ENCODE measurements at places on chromosomes 2 and 18.

DNA sequence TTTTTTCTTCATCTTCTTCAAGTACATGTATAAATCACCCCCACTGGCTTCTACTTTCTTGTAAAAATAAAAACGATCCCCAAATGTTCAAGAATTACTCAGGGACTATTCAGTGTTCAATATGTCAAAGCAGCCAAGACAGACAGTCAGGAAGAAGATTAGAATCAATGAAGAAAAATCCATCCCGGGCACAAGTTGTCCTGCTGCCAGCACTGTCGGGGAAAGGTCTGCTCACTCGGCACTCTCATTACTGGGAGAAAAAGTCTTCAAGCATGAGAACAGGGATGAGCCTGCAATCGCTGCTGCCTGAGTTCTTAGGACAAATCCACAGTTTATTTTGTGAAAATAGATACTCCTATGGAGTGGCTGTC lies 482.8 kb upstream of the KLHL29 start:
- no peak for DNase-seq

- DNase-seq, result no peak
Observed at GRCh38 chr18:41558715-41559114, 396.3 kb upstream of the PIK3C3 start.

DNA sequence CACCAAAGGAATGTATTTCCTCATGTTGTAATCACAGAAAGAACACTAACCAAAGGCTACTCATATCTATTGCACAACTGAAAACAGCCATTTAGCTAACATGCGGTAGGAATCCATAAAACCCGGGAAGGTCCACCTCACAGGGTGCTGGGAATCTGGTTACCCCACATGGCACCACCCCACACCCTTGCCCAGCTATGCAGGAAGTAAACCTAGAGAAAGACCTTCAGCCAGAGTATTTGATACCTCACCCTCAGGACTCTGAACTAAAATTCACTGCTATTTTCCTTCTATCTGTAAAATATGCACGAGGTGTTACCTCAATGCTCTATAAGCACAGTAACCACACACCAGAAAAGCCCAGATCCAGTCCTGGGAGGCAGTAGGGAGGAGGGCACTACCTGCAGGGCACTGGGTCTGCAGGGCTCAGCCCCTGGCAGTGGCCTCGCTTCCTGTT lies 45.8 kb downstream of the PTPN2 start:
- DNase-seq, result peak; percentile 30

DNA sequence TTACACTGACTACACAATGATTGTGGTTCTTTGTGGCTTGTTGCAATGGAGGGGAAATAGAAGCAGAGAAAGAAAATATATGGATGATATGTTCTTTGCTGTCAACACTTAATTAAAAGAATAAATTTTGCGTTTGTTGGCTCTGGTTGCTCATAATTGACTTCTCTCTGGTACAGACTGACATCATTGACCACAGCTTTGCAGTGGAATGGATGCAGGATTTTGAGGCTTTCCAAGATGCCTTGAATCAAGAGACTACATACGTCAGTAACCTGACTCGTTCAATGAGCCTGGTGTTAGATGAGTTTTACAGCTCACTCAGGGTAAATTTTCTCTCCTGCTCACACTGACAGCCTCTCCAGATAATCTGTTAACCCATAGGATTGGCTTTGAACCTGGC lies 9.9 kb downstream of the GPN1 start:
- DNase-seq, result no peak

- DNase-seq, result peak; percentile 65
Observed at GRCh38 chr2:219249203-219249980, 3.7 kb upstream of the TUBA4B start.

DNA sequence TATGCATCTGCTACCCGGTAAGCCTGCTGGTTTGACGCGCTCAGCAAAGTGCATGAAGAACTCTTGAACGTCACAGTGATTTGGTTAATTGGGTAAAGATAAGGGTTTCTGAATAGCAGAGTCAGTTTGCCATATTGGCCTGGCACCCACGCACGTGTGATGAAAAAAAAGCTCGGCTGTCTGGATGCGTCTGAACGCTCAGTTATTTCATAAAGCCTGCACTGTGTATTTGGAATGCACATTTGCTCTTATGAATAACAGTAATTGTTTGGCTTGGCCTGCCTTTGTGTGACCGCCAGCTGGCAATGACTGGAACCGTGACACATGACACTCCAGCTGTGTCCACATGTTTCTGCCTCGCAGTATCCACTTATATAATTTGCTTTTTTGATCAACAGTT lies 129.2 kb upstream of the MEIS1 start:
- peak; percentile 39 for DNase-seq

GRCh38 chr2:152042636-152043615 lies 55.9 kb downstream of the CACNB4 start:
- DNase-seq, result no peak

- no peak for DNase-seq
Observed at GRCh38 chr2:204225671-204226073, 289.1 kb downstream of the ICOS start.

GRCh38 chr2:46278952-46279351 lies 18.3 kb upstream of the EPAS1 start:
- DNase-seq, result no peak

- no peak for DNase-seq
Observed at GRCh38 chr18:32389858-32390257, 80.8 kb downstream of the GAREM1 start.

DNA sequence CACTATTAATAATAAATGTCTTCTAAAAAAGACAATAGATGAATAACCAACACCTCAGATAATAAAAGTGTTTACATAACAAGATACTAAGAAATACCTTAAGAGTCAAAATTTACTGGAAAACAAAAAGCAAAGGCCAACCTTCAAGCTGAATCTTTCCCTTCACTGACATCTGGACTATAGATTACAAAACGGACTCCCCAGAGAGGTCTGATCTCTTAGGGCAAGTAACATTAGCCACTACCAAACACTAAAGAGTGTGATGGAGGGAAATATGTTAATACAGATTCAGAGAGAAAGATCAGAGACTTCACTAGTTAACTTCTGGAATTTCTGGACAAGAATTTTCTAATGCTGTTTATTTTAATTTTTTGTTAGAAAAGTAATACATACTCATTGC lies 13.9 kb downstream of the CLASP1 start:
- DNase-seq, result no peak
